ENCODE measurements at places on chromosomes 7 and 10.
A peak's percentile ranks its signal among the peaks of the same experiment; 100 is the strongest.

DNA sequence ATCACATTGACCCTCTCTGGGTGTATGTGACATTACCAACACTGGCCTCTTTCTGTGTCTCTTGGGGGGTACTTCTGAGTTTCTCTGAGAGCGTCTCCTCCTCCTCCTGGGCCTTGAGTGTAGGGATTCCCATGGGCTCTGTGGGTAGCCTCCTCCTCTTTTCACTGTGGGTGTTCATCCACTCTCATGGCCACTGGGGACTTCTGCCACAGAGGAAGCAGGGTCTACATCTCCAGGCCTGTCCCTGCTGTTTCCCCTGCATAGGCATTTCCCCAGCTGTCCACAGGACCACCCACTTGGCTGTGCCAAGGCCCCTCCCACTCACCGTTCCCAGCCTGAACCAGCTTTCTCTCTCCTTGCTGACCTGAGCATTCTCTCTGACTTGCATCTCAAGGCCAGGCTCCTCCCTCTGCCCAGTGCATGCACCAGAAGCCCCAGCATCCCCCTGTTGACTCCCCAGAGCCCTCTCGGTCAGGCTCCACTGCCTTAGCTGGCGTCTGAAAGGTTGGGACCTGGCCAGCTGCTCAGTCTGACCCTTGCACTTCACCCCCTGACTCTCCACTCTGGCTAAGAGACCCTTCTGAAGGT is 487.6 kb downstream of the GLRX3 start:
- no peak for DNase-seq

DNA sequence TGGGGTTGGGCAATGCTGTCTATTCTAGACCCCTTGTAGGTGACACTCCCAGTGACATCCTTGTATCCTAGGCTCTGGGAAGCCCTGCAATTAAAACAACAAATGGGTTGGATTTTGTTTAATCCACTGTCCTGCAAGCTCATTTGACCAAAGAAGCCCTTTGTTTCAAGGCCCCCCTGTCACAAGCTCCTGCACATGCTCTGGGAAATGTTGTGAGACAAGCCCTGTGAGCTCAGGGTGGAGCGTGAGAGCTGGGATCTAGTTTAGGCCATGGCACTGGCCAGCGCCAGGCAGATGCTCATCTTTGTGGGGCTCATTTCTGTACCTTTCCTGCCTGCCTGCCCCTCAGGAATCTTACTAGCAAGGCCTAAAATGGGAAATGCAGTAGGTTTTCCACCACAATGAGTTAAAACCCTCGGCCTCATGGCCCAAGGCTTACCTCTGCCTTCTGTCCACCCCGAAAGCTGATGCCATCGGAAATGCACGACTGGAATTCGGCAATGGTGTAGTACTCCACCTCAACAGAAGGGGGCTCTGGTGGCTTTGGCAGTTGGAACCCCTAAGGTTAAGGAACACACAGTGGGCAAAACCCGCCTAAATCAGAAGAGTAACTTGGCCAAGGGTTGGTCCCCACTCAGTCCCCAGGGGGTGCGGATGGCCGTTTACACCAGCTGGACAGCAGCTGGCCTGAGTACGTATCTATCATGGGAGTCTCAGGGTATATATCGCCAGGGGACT is 112.0 kb downstream of the NEURL1 start:
- peak; percentile 74 for DNase-seq

- no peak for DNase-seq
Measured at GRCh38 chr7:114102996-114103395, 184.2 kb upstream of the PPP1R3A start.

- DNase-seq: no peak
Measured at GRCh38 chr7:37419496-37419895, 29.2 kb downstream of the ELMO1 start.

DNA sequence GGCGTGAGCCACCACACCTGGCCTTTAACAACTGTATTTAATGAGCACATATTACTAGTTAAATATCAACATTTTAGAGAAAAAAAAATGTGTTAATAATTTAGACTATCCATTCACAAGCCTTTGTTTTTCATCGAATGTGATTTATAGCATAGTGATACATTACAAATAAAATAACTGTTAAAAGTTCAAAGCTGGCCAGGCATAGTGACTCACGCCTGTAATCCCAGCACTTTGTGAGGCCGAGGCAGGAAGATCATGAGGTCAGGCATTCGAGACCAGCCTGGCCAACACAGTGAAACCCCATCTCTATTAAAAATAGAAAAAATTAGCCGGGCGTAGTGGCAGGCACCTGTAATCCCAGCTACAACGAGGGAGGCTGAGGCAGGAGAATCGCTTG is 72.7 kb downstream of the HACD1 start:
- DNase-seq: no peak

DNA sequence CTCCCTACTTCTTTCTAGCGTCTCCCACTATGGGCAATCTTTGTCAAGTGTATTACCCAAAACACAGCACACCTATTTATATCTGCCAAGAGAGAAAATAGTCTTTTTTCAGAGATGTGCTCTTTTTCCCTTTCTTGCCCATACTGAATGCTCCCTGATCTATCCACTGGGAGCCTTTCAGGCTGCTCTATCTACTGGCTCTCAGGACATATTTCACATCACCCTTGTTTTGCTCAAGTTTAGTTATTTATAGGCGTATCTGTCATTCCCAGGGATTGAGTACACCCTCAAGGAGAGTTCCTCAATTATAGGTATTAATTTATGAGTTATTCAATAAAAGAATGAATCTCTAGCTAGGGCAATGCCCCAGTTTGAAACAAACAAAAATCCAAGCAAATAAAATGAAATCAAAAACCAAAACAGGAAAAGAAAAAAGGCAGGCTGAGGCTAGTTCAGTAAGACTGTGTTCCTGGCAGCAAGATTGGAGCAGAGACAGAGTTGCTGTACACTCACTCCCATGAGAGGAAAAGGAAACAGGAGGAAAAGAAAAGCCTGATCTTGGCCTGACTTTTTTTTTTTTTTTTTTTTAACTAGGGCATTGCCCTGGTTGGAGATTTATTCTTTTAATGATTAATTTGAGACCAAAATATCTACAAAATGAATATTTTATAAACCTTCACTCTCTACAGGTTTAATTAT is 665.9 kb upstream of the PCDH15 start:
- no peak for DNase-seq

- no peak for DNase-seq
Measured at GRCh38 chr7:17598846-17599245, 300.4 kb downstream of the AHR start.

- peak; percentile 55 for DNase-seq
Measured at GRCh38 chr10:80413271-80413996, 5.1 kb downstream of the PRXL2A start.

DNA sequence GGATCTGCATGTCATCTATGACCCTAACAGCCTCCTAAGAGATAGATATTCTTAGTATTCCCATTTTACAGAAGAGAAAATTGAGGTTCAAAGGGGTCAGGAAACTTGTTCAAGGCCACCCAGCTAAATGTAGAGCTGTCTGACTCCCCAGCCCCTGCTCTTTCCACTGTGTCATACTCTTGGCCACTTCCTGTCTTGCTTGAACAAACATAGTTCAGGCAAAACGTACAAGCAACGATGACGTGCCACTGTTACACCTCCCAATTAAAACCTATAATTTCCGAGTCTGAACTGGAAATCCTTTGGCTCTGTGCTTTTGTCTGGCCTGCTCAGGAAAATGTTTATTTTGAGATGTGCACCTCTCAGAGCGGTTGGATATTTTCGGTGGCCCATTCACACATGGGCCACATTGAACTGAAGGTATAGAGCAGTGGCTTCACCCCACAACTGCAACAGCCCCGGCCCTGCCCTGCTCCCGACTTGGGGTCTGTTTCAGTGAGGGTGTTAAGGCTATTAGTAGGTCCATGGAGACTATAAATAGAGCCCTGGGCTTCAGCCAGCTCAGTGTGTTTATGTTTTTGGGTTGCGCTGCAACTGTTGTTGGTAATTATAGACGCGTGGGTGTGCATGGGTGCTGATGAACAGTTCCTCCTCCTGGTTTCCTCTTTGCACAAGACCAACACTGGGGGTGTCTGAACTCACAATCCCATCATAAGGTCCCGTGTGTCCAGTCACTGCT is 172.3 kb upstream of the ADO start:
- DNase-seq: no peak

- no peak for DNase-seq
Measured at GRCh38 chr10:59718257-59718656, 8.6 kb upstream of the SLC16A9 start.

- no peak for DNase-seq
Measured at GRCh38 chr10:116634126-116634975, 13.6 kb downstream of the PNLIPRP2 start.

GRCh38 chr7:37441386-37441760 is 7.3 kb downstream of the ELMO1 start:
- peak; percentile 32 for DNase-seq

- DNase-seq: no peak
Measured at GRCh38 chr7:79923953-79924352, 210.7 kb upstream of the GNAI1 start.

- no peak for DNase-seq
Measured at GRCh38 chr7:14950013-14950412, 47.5 kb upstream of the DGKB start.

DNA sequence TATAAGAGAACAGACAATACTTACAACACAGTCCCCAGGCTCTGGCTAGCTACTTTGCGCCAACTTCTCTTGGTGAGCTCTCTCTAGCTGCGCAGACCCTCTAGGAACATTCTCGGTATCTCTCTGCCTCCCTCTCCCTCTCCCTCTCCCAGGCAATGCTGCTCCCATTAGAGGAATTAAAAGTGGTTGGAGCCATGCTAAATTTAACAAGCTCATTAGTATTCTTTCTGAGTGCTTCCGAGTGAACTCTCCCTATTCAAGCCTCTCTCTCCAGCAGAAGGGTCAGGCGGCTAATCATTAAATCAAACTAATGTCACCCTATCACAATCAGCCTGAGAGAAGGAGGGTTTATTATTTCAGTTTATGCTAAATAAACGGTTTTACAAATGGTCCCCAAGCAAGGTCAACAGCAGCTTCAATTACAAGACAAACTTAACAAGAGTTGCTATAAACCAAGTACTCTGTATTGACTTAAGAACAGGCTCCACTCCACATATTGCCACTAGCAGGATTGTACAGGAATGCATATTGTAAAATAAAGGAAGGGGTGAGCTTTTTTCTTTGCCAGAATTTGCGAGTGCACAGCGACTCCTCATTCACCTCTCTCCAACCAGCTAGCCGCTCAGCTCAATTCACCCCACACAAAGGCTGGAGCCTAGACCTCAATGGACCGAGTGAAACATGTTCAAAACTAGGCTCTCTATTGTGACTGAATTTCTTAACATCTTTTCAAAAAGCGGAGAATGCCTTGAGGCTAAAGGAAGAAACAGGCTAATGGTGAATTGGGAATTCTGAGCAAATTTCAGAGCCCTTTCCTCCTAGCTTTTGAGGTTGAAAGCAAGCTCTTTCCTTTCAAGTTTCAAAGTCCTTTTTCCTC is 84.4 kb downstream of the GLI3 start:
- DNase-seq: no peak

GRCh38 chr7:42222125-42222524 is 14.9 kb downstream of the GLI3 start:
- DNase-seq: no peak

DNA sequence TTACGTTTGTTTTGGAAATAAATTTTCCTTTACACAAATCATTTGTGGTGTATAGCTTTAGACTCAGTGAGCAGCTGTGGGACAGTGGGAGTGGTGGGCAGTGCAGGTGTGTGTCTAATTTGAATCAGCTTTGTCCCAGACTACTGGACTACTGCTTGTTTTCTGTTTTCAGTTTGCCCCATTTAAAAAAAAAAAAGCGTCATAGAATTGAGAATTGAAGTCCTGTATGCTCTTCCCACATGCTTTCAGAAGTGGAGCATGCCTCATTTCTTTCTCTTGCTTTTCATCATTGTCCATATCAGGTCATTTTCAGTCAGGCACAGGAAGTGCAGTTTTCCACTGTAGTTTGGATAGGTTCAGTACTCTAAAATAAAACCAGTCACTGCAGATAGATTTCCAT is 66.1 kb downstream of the SHH start:
- DNase-seq: no peak

- peak; percentile 50 for DNase-seq
Measured at GRCh38 chr10:77111611-77112550, 525.7 kb downstream of the KCNMA1 start.

DNA sequence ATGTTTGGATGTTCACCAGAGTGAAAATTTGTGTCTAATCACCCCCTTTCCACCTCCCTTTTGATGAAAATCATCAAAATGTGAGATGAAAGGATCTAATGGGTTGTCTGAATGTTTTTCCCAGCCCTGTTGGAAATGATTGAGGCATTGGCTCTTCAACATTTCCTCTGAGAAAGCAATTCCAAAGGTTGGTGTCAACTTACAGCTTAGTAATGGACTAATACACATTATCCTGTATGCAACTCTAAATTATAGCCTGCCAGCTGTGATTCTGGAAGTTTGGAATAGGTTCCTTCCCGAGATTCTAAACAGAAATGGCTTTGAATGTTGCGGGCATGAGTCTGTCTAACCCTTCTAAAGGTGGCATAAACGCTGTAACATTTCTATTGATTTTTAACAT is 152.9 kb downstream of the DYNC1I1 start:
- no peak for DNase-seq

DNA sequence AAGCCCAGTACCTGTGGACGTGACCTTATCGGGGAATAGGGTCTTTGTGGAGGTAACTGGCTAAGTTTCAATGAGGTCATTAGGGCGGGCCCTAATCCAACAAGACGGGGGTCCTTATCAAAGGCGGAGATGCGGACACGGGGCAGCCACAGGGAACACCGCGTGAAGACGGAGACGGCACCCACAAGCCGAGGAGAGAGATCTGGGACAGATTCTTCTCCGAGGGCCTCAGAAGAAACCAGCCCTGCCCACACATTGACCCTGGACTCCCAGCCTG is 516.9 kb downstream of the DNAJB6 start:
- DNase-seq: no peak

GRCh38 chr10:121732656-121733445 is 134.6 kb upstream of the FGFR2 start:
- DNase-seq: no peak

GRCh38 chr7:81789406-81790119 is 19.7 kb upstream of the HGF start:
- DNase-seq: no peak

- no peak for DNase-seq
Measured at GRCh38 chr10:58184120-58184670, 83.5 kb downstream of the IPMK start.

DNA sequence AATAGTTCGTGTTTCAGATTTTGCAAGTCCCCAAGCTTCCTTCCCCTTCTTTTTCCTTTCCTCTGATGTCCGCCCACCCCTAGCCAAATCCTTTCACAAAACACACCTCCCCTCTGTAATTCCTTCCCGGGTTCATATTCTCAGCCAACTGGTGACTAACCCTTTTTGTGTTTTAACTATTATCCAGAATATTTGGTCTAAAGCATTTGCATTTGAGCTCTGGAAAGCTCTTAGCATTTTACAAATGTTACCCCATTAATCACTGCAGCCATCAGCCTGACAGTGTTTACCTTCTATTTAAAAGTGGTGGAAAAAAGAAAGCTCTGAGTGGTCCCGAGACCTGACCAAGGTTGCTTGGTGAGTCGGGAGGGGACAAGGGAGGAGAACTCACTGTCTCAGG is 139.0 kb downstream of the CREB5 start:
- no peak for DNase-seq

- DNase-seq: no peak
Measured at GRCh38 chr7:29230871-29231345, 36.3 kb downstream of the CHN2 start.
